ENCODE measurements at places on chromosomes 16 and 17.

DNA sequence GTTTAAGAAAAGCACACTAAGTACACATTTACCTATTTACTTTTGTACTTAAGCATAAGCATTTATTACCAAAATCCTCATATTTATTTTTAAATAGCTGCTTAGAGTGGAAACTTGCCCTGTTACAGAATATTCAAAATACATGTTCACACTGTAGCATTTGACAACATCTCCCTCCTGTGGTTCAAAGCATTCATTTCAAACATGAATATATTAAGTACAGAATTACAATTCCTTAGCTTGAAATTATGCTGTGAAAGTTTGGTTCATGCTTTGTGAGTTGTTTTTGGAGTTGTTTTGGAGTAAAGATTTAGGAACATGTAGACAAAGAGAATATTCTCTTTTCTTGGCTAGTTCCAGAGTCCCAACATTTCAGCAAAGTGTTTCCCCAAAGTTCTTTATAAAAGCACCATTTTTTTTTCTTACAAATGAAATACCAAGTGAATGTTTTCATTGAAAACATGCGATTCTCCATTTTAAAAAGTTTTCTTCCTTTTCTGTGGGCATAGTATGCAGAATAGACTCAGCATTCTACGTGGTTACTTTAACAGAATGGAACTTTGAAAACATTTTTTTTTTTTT lies 33.2 kb downstream of the TUBD1 start:
- DNase-seq = no peak

DNA sequence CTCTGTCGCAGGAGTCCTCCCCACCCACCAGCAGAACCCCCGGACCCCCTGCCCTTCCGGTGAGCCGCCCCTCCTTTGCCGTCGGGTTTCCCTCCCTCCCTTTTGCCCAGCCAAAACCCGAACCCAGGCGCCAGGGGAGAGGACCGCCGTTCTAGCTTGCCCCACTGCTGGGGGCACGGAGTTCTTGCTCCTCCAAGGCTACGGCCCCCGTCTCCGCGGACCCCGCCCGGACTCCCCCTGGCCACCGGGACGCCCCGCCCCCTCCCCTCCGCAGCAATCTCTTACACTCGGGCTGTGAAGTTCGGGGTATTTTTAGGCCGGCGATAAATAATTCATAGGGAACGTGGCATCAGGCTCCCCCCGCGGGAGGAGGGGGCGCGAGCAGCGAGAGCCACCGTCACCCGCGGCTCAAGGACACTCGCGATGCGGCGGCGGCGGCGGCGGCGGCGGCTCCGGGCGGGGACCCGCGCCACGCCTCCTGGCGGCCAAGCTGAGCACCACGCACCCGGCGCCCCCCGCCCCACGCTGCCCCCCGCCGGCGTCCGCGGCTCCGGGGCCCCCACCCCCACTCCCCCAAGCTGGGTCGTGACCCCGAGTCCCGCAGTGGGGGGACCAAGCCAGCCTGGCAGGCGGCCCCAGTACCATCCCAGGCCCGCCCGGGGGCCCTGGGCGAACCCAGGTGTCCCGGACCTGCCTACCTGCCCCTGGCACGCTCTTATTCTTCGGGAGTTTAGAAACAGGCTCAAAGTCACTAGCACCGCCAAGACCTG lies at the start of gene GRIN2C:
Gene GRIN2C (minus strand): TSS at position 427 of the 770 bp plus-strand sequence. CDS start 4,793 bp downstream, outside the sequence.
- DNase-seq = no peak

- DNase-seq = no peak
These were observed 1.7 kb downstream of the MYH11 start for GRCh38 chr16:15854906-15855703.

- no peak for DNase-seq
These were observed 6.7 kb downstream of the PRDM7 start for GRCh38 chr16:90070440-90070839.

DNA sequence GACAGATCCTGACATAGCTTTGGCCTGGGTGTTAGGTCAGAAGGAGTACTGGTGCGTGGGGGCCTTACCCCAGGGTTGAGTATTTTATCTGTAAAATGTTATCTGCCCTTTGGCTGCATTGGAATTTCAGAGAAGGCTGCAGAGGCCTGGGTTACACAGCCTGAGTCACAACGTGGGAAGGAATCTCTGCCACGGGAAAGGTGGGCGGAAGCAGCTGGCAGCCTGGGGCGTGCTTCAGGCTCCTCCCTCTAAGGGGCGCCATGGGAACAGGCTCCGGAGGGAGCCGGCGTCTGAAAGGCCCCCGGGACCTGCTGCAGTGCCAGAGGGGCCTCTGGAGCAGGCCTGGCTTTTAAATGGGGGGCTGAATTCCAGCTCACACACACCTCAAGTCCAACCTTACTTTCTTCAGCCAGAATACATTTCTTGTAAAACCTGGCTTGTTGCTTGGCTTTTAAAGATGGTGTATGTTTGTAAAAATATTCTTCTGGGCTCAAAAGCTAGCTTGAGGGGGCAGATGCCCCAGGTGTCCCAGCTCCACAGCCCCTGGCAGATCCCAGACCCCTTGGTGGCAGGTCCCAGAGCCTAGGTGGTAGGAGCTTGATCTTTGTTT lies 142.2 kb downstream of the RAB11FIP4 start:
- peak; percentile 23 for DNase-seq

- DNase-seq = no peak
These were observed 104.3 kb downstream of the STXBP4 start for GRCh38 chr17:55072898-55073297.

DNA sequence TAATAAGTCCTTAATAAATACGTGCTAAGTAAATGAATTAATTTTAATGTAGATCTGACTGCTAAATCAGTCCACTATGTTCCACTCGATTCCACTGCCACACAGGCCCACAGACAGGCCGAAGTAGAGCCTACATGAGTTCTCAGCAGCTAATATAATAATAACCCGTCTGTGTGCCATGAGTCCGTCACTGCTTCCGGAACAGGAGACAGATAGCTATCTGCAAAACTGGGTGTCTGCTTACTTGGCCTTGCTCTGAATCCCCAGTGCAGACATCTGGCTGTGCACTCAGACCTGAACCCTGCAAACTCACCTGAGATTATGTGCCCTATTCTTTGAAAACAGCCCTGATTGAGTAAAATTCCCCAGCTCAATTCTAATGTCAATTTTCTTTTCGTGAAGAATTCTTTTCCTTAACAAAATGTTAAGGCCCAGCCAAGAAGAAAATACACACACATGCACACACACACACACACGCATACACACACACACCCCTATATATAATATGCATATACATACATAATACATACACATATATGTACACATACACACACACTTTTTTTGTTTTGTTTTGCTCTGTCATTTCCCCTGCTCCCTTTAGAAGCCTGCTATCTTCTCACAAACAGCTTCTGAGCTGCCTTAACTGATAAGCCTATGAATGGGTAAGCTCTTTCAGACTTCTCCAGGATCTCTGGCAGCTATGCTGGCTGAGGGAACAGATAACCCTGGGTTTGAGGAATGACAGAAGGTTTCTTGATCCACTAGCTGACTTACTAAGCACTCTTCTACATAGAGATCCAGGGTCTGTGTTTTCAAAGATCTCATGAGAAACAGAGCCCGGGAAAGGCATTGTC lies 39.8 kb upstream of the TOM1L1 start:
- no peak for DNase-seq

- no peak for DNase-seq
These were observed 59.7 kb downstream of the ABCC6 start for GRCh38 chr16:16163571-16163970.

DNA sequence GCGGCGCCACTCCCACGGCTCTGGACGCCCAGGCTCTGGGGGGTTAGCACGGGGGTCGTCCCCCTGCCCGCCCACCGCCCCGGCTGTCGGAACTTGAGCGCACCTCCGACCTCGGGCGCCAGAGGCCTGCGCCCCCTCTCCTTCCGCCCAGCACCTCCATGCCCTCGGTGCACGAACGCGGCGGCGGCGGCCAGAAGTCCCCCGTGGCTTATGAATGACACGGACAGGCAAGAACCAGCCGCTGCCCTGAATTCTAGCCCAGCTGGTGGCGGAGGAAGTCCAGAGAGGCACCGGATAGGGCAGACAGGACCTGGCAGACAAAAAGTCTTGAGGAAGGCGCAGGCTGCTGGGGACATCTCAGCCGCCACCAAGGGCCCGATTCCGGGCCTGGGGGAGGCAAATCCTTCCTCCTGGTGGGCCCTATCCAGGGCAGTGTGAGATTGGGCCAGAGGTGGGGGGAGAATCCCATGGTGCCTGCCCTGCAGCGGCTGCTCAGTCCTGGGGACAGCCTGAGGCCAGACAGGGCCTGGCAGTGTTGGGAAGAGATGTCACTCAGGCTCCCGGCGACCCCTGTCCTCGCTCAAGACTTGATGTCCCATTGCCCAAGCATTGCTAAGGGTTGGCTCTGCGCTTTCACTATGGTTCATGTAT lies 897 bp upstream of the CYGB start:
- DNase-seq = no peak

DNA sequence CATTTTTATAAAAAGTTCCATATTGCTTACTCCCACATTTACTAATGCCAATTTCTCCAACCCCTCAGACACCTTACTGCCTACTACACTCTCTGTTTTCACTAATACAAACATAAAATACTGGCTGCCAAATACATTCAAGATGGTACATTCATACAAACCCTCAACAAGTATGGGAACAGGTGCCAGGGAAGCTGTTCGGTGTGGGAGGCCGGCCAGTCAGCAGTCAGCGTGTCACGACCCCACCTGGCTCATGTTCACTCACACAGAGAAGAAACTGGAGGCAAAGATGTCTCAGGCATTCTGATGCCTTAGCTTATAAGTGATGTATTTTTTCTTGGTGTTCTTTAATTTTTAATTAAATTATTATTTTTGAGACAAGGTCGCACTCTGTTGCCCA lies 42.4 kb upstream of the TRAP1 start:
- DNase-seq = no peak

GRCh38 chr16:57098188-57098841 lies 5.9 kb downstream of the CPNE2 start:
- no peak for DNase-seq

GRCh38 chr16:14668556-14669223 lies 25.4 kb downstream of the PLA2G10 start:
- no peak for DNase-seq

DNA sequence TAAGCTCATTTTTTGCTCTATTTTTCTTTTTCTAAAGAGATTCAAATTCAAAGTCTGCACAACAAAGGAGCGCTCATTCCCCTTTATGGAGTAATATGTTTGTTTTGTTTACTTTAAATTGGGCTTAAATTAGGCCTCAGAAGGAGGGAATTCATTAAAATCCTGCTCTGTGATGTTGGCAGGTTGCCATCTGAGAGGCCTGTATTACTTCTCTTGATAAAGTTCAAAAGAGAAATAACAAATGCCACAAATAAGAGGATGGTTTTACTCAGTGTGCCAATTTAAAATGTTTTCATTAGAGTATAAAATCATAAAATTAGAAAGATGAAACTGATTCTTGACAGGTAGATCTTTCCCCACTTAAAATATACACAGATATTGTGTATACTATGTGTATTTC lies 54.5 kb upstream of the HLF start:
- DNase-seq = no peak

DNA sequence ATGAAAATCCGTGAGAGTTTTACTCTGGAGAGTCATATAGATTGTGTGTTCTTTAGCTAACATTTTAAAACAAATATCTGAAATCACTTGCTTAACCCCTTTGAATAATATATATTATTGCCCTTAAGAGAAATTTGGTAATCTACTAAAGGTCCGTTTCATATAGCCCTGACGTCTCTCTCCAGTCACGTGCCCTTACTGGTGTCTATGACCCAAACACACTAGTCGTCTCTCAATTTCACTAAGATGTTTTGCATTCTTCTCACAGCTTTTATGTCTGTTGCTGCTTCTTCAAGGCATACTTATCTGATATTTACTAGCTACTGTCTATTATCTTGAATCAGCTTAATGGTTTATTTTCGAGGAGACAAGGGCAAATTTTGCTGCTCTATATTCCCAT lies 409.9 kb downstream of the KCNJ18 start:
- DNase-seq = no peak

GRCh38 chr17:55571095-55571494 lies 59.8 kb upstream of the SMIM36 start:
- DNase-seq = no peak

GRCh38 chr17:2995377-2995776 lies 68.0 kb downstream of the OR1D5 start:
- DNase-seq = no peak

DNA sequence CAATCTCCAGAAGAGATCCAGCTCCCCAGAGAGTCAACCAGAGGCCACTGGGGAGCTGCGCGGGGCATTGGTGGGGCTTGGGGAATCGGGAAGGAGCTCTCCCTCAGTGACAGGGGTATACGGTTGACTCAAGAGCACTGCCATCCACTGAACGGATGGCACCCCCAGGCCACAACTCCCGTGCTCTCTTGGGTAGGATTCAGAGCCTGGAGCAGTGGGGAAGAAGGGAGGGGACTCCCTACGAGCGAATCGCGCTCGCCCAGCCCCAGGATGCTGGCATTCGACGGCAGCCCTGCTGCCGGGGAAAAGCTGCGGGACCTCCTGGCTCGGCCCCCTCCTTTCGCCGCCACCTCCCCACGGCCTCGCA lies 473 bp upstream of the TPPP3 start:
- DNase-seq = no peak

GRCh38 chr17:43875476-43876147 lies 28.6 kb downstream of the CD300LG start:
- DNase-seq = no peak

Data from NCI-H146 (cell line).